ENCODE measurements at places on chromosomes 13 and 19.
A peak's percentile ranks its signal among the peaks of the same experiment; 100 is the strongest.

- no peak for DNase-seq
These were observed 45.0 kb downstream of the RASA3 start for GRCh38 chr13:114087430-114087829.

DNA sequence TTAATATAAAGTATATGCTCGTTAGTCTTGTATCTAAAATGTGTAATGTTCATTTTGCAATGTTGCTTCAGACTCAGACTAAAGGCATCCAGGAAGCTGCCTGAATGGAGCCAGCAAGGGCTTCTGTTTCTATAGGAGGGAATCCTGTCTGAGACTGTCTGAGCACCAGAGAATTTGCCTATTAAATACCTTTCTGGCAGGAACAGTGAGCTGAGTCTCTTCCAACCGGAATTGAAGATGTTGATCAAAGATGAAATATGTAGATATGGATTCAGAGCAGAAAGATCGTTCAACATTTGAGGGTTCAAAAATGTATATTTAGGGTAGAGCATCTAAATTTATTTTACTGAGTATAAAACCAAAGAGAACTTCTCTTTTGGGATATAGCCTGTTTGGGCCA is 20.9 kb downstream of the MYO16 start:
- DNase-seq: no peak

DNA sequence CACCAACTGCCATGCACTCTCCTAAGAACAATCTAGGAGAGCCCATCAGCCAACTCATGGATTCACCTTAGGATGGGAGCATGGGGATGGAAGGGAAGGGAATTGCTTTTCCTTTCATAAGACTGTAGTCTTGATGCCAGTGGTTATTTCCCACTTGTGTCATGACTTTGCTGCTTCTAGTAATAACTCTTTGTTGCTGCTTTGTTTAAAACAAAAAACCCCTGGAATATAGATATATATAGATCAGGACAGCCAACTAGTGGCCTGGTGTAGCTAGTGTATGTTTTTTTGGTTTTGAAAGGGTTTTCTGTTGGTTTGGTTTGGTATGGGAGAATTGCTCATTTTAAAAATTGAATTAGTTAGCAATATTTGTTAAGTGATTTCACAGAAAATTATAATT is 39.3 kb upstream of the KCTD4 start:
- DNase-seq: no peak

DNA sequence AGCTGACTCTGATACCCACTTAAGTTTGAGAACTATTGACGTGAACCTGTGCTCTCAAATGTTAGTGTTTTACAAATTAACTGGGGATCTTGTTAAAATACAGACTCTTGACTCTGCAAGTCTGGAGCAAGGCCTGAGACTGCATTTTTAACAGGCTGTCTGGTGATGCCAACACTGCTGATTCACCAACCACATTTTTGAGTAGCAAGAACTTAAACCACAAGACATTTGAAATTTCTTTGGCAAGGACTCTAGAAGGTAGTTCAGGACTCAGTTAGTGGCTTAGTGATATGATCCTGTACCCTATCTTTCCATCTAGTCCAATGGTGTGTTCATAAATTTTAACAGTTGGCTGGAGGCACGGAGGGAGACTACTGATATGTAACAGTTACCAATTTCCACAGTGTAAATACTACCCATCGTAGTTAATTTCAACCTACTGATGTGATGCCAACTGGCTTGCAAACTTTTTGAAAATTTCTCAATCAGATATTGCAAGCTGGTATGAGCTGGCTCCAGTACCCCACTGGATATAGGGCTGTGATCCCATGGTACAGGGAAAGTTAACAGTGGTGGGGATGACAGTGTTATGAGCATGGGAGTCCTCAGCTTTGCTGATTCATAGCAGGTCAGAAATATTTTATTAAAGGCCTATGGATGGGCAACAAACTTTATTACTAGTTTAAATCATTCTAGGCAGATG is 255.1 kb downstream of the TBC1D4 start:
- DNase-seq: no peak

DNA sequence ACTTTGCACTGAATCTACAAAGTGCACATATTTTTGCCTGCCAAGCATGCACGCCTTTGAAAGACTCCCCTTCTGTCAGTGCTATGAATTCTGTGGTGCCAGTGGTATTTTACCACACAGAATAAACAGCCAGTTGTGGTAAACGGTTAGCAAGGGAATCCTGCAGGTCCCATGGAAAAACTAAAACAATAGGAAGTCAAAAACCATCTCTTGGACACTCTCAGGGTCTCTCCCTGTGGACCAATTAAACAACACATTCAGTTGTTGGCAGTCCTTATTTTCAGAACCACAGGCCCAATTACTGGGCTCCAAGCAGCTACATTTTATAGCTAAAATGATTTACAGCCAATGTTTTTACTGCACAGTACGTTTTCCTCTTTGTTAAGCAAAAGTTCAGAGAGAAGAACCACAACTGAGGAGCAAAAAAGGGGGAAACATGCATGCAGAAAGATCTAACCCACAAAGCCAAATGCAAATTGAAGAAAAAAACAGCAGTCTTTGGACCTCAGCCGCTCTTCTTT is 116.9 kb downstream of the KCTD12 start:
- no peak for DNase-seq

DNA sequence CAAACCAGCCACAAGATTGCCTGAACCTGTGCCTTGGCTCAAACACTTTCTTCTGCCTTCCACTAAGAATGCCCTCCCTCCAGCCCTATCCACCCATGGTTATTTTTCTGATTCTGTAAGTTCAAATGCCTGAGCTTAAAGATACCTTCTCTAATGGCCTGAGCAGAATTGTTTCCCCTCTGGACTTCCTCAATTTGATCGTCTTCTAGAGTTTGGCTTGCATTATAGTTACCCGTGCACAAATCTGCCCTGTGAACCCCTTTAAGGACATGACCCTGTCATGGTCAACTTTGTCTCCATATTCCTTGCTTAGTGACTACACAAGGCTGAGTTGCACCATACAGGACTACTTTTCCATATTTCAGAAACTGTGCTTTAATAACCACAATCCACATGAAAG is 481.0 kb downstream of the FOXO1 start:
- DNase-seq: no peak

GRCh38 chr13:68872338-68872737 is 1235.3 kb upstream of the ATXN8OS start:
- DNase-seq: no peak

DNA sequence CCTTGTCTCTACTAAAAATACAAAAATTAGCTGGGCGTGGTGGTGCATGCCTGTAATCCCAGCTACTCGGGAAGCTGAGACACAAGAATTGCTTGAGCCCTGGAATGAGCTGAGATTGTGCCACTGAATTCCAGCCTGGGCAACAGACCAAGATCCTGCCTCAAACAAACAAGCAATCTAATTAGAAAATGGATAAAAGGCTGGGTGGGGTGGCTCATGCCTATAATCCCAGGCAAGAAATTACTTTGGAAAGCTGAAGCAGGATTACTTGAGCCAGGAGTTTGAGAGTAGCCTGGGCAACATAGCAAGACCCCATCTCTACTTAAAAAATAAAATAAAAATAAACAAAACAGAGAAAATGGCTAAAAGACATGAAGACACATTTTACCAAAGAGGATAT is 77.0 kb downstream of the CAB39L start:
- DNase-seq: no peak

DNA sequence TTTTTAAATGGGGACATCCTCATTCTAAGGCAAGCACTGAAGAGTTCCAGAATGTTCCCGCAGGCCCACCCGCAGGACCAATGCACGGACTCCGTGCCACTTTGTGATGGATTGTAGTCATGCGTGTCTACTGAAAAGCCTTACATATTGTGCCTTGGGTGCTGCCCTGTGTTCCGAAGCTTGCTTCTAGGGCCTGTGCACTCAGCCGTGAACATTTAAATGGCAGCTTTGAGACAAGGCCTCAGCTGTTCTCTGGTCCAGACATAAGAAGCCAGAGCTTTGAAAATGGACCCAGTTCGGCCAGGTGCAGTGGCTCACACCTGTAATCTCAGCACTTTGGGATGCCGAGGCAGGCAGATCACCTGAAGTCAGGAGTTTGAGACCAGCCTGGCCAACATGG is 75.3 kb upstream of the CACNA1A start:
- DNase-seq: peak; percentile 8

GRCh38 chr13:30394751-30395191 is 27.5 kb upstream of the UBE2L5 start:
- DNase-seq: no peak

DNA sequence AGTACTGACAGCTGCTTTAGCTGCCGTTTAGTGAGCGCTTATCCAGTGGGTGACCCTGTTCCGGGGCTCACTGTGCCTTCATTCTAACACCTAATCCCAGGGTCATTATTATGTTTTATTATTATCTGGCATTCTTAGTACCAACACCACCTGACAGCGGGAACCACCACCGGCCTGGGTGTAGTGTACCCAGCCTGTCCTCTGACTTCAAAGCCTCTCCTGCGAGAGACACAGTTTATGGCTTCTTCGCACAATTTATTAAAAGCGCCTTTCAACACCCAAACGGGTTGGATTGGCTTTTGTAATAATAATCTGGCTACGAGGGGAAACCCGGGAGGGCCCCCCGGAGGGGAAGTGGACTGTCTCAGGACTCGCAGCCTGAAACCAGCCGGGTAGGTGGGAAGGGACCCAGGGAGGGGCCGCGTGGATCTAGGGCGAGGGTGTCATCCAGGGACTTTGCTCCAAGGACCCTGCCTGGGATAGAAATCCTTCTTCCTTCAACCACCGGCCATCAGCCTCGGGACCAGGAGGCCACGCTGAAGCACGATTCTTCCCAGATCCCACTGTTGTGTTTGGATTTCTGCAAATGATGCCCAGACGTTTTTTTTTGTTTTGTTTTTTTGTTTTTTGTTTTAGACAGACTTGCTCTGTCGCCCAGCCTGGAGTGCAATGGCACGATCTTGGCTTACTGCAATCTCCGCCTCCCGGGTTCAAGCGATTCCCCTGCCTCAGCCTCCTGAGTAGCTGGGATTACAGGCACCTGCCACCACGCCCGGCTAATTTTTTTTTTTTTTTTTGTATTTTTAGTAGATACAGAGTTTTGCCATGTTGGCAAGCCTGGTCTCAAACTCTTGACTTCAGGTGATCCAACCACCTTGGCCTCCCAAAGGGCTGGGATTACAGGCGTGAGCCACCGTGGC is 1.6 kb upstream of the ZBTB7A start:
- no peak for DNase-seq

GRCh38 chr13:113043931-113044330 is 61.7 kb upstream of the F7 start:
- peak; percentile 55 for DNase-seq

GRCh38 chr19:51407511-51408131 is 9.8 kb downstream of the SIGLEC10 start:
- no peak for DNase-seq

DNA sequence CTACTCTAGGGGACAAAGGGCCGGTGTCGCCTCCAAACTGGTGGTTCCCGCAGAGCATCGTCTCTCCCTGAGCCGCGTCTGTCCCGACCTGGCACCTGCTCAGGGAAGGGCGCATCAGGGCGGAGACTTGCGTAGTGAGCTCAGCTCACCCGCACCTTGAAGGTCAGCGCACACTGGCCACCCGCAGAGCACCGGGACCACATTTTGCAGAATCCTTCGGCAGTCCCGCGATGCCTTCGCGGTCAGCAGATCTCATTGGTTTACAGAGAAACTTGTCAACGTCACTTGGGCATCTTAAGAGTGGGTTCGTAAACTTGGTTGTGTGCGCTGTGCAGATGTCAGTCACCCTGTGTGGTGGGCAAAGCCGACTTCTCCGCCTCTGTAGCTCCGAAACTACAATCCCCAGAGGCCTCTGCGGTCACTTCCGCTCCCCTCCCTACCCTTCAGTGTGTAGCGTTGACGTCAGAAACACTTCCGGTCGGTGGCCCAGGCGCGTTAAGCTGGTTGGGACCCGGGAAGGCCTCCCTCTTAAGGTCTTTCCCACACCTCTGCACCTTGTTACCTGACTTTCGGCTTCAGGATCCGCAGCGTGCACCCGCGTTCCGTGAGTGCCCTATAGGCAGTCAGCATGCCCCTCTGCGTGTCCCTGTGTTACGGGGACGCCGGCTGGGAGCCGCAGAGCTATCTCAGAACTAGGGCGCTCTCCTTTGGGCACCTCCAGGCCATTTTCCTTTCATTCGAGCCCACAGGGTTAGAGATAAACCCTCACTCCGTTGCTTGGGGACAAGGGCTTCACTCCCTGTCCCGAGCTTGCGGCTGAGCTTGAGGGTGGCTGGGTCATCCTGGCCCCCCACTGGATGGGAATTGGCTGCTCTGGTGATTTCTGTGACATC is 36.5 kb upstream of the ZNF527 start:
- DNase-seq: peak; percentile 44

DNA sequence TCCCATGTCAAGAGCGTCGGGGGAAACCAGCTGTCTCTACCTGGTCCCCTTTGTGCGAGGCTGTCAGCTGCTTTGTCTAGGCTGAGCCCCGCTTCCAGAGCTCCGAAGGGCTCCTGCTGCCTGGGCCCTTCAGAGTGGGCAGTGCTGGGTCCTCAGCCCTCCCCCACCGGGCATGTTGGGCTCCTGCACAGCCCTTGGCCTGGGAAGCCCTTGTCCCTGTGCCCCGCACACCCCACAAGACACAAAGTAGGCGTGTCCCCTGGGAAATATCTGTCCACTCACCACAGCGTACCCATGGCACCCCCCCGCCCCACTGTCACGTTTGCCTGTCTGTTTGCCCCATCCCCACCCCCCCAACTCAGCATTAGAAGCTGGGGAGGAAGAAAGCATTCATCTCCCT is 39.6 kb upstream of the RANBP3 start:
- DNase-seq: no peak

GRCh38 chr19:40388481-40388880 is 1.5 kb downstream of the HIPK4 start:
- DNase-seq: no peak

DNA sequence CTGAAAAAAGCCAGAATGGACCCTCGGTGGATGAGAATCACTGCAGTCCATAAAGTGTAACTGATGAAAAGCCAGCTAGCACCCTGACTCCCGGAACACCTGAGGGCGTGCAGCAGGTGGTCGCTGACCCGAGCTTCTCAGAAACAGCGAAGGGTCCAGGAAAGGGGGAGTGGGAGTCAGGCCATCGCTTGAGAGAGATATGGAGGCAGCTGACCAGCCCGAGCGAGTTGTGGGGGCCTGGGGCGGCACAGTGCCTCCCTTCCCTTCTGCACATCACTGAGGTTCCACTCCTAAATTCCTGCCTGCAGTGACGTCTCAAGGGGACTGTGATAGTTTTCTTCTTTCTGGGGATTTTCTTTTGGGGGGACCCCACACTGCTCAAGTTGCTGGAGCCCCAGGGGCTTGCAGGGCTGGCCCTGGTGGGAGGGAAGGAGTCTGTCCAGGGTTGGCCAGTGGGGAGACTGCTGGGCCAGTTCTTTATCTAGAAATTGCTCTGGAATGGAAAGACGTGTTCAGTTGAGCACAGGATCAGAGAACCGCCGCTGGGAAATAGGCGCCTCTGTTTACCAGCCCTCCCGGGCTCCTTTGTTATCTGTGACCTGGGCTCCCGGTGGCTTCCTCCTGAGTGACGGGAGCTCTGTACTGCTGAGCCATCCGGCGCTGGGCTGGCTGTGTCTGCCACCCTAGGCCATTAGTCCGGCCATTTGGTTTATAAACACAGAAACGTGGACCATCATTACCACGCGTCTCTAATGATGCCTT is 71.3 kb downstream of the RAB20 start:
- no peak for DNase-seq

GRCh38 chr19:50500753-50501151 is 10.2 kb downstream of the JOSD2 start:
- no peak for DNase-seq

Measured in NCI-H526 treated with DMSO at 0.1 percent for 48 hours (cell line).